Posterior vena cava (tissue), 2 donors: ENCODE measurements at places on chromosomes 1 and 21. TPM values are rescaled to one million over a fixed set of nuclear protein-coding genes. Genes with fewer than 3 reads are reported as not detected.

Gene RAB42
- total RNA-seq = 4.2 TPM

DNA sequence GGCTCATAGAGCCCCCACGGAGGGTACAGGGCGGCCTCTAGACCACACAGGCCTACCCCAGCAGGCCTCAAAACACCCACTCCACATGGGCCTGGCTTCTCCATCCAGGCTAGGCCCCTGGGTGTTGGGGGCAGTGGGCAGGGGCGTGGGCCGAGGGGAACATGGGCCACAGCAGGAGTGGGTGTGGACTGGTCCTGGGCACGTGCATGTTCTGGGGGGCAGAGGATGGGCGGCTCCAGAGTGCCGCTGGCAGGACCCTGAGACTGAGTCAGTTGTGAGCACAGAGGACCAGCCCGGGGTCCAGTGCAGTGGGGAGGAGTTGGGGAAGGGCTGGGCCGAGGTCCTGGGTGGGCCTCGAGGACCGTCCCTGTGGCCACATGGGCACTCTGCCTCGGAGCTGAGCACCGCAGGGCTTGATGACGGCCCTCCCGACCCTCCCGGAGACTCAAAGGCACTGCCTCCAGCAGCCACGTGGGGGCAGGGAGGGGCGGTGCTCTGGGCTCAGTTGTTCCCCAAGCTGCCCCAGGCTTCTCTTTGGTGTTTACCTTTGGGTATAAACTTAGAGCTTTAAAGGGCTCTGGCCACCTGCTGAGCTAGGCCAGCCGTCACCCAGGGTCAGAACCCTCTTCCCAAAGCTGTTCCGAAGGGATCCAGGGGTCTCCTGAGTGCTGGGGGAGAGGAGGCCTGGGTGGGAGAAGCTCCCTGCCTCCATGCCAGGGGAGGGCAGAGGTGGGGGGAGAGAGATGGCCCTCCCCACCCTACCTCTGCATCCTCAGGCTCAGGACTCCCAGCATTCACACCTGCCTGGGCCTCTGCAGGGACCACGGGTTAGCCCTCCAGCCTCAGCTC is 79.9 kb downstream of the MORN1 start:
- DNase-seq = peak; percentile 92

GRCh38 chr1:96746440-96747420 is 25.1 kb downstream of the PTBP2 start:
- no peak for DNase-seq

DNA sequence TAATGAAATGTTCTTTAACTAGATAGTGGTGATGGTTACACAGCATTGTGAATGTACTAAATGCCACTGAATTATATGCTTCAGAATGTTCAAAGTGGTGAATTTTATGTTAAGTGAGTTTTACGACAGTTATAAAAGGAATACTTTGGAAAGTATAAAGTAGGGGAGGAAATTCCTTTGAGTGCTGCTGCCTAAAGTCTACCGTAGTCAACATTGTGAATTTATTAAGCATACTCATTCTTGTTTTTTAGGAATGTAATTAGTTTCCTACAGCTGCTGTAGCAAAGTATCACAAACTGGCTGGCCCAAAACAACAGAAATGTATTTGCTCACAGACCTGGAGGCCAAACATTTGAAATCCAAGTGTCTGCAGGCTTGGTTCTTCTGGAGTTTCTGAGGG is 73.0 kb downstream of the SWT1 start:
- DNase-seq = no peak

- peak; percentile 66 for DNase-seq
Observed at GRCh38 chr1:29655945-29656850, 419.9 kb downstream of the PTPRU start.
